ENCODE measurements at places on chromosomes 2 and 18. TPM values are rescaled to one million over a fixed set of nuclear protein-coding genes. Genes with fewer than 3 reads are reported as not detected.

DNA sequence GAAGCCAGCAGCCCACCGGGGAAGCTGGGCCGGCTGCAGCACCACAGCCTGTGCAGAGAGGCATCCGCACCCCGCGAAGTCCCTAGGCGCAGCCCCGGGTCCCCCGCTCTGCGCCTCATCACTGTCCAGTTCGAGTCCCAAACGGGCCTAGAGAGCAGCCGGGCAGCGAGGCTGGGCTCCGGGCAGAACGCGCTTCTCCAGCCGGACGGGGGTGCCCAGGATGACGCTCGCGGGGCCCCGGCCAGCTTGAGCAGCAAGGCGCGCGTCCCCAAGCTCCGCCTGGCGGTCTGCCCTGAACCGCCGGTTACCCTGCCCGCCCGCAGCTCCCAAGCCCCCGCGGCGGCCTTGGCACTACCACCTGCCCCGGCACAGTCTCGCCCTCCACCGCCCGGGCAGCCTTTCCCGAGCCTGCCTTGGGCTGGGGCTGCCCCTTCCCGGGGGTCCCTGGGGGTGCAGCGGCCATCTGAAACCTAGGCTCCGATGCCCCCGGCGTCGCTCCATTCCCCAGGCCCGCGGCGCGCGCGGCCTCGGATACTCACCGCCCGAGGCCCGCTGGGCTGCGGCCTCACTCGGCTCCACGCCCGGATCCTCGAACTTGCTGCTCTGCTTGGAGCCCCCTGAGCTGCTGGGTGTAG lies 591 bp downstream of the SLC16A14 start:
- peak; percentile 77 for DNase-seq

GRCh38 chr2:153476491-153476815 lies 2.1 kb downstream of the RPRM start:
- DNase-seq = no peak

DNA sequence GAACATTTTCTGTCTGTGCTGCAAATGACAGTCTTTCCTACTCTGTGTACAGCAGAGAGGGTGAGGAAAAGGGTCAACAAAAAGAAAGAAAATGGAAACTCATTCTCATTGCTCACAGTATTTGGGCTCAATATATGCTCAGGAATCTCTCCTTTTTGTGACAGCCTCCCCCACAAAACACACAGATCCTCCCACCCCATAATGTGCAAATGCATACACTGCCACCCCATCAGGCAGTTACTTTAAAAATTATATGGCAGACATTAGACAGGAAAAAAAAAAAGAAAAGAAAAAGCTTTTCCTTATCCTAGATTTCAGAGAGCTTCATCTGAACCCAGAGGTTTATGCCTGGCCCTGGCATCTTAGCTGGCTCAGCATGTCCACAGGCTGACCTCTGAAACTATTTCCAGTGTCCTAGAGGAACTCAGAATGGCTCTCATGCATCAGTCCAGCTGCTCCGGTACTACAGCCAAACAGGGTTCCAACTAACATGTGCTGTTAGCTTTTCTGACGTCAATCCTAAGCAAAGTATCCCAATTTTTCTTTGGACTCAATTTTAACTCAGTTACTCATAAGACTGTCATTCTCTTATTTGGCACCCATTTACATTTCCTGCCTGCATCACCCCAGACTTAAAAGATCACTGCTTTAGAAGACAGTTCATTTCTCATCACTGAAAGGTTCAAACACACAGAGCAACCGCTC lies 105.9 kb downstream of the RBMS1 start:
- no peak for DNase-seq

- no peak for DNase-seq
Observed at GRCh38 chr2:85318222-85319074, 9.3 kb downstream of the TGOLN2 start.

- no peak for DNase-seq
Observed at GRCh38 chr2:55302241-55302640, 33.2 kb upstream of the MTIF2 start.

The OSGEPL1 gene
- 13.7 TPM for total RNA-seq

The STON1 gene
- 15.7 TPM for total RNA-seq
